ENCODE measurements at places on chromosomes 3 and 15. TPM values are rescaled to one million over a fixed set of nuclear protein-coding genes. Genes with fewer than 3 reads are reported as not detected.

- DNase-seq: no peak
These were observed at the start of gene NLGN1 for GRCh38 chr3:173397161-173398110. NLGN1 (plus strand) TSS chr3:173397744.

DNA sequence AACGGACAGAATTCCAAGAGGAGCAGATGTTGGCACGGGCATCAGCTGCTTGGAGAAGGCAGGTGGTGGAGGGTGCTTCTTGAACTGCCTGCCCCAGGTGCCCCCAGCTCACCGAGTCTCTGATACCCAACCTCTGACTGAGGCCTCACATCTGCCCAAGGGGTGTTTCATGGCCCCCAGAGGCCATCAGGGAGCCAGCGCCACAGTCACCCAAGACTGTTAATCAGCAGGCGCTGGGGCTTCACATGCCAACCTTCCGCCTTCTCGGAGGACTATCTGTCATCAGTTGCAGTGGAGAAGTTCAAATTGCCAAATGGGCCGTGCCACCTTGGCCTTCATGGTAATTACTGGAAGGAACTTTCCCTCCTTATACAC is 61.9 kb upstream of the SLC6A1 start:
- no peak for DNase-seq

DNA sequence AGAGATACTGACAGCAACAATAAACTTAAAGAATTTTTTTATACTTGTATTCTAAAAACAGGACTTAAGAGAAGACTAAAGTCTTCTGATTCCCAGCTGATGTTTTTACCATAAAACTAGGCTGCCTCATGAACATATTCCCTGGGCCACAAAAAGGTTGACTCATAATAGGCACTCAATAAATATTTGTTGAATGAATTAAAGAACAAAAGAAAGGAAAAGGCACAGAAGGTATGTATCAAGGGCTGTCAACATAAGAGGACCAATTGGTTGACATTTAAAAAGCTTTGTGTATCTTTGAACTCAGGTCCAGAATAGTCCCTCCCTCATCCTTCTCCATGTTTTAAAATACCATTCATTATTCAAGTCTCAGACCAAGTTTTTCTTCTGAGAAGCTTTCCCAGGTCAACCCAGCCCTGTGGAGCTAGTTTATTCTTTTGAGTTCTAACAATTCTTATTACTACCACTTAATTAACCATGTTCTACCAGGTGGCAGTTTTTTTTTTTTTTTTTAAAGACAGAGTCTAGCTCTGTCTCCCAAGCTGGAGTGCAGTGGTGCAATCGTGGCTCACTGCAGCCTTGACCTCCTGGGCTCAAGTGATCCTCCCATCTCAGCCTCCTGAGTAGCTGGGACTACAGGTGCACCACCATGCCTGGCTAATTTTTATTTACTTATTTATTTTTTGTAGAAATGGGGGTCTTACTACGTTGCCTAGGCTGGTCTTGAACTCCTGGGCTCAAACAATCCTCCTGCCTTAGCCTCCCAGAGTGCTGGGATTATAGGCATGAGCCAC is 17.5 kb upstream of the ARHGEF3 start:
- no peak for DNase-seq

GABRB3 gene
- not detected for total RNA-seq

- DNase-seq: no peak
These were observed 45.0 kb downstream of the LSM3 start for GRCh38 chr3:14223595-14223994.

DNA sequence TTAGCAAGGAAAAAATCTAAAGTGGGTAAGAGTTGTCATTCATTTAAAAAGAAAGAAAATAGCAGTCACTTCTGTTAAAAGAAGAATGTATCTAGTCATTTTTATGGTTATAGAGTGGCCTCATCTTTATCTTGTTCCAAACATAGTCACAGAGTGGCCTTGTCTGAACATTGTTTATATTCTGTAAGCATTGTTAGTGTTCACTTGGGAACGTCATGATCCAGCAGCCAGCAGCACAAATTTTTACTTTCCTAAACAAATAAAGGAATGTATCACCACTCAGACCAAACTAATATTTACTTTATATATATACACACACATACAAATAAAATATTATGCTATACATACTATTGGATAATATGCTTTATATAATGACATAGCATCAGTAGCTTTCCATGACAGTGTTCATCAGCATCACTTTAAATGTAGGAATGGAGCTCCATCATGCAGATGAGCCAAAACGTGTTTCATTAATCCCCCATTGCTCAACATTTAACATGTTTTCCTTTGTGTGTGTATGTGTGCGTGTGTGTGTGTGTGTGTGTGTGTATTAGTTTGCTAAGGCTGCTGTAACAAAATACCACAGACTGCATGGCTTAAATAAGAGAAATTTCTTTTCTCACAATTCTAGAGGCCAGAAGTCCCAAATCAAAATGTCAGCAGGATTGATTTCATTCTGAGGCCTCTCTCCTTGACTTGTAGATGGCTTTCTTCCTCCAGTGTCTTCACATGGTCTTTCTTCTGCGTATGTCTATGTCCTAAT is 39.6 kb upstream of the GYG1 start:
- no peak for DNase-seq

GRCh38 chr15:69896606-69897005 is 201.1 kb downstream of the TLE3 start:
- DNase-seq: no peak

DNA sequence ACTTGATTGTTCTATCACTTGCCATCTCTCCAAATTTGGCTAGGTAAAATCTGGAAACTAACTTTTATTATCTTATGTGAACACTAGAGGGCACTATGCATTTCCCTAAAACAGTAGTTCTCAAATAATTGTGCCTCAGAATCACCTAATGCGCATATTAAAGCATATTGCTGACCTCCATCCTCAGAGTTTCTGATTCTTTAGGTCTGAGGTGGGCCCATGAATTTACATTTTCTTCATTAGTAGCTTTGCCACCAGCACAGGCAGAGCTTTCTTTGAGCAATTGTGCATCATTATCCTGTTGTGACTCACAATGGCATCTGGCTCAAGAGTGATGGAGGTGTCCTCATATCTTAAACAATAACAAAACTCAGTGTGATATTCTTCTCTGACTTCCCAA is 17.5 kb upstream of the BCHE start:
- DNase-seq: no peak
